Parietal lobe (tissue), 2 donors: ENCODE measurements at places on chromosomes 11 and 22. TPM values are rescaled to one million over a fixed set of nuclear protein-coding genes. Genes with fewer than 3 reads are reported as not detected.

The EFCAB6 gene
- total RNA-seq = 12.5 TPM

The KRTAP5-7 gene
- not detected for total RNA-seq

The ZDHHC8 gene
- 9.7 TPM for total RNA-seq

The LMO2 gene
- 12.2 TPM for total RNA-seq

The KCNE3 gene
- total RNA-seq = 0.94 TPM
